ENCODE measurements at places on chromosomes 1 and 21. TPM values are rescaled to one million over a fixed set of nuclear protein-coding genes. Genes with fewer than 3 reads are reported as not detected.

DNA sequence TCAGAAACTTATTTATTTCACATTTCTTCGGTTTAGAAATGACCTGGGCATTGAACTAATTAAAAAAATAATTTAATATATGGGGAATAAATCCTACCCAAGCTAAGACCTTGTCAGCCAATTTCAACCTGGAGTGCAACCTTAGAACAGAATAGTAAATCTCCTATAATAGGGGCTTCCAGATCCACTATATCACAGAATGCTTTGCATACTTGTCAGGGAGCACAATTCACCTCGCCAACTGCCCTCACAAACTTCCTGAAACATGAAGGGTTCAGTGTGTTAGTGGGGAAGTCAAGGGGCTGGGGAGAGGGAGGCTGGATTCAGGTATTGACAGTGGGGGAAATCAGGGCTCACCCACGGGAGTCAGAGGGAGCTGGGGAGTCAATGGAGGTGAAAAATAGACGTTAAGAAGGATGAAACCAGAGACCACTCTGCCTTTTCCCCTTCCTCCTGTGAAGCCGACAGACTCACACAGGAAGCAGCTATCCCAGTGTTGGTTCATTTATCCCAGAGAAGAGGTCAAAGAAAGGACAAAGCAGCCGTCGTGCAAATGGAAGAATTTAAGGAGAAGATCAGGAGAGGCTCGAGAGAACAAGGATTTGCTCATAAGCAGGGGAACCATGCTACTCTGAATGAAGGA, 453.3 kb downstream of the NUF2 start:
- DNase-seq = no peak

GRCh38 chr1:104440011-104440410, 690.3 kb downstream of the AMY1C start:
- DNase-seq = no peak

GRCh38 chr1:27436204-27437159, 44.1 kb downstream of the GPR3 start:
- peak; percentile 44 for DNase-seq

DNA sequence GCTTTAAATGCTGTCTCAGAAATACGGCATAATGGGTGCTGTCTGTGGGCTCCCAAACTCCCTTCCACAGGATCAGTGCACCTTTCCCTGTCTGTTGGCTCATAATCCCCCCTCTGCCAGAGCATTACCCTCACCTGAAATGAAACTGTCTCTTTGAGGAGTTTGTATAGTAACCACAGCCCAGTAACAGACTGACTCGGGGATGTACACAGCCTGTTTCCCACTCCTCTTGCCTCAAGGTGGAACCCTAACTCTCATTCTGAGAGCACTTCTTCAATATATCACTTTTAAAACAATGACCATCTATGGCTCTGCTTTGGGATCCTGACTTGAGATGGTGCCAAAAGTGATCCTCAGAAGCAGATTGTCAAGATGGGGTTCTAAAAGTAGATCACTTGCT, 332.5 kb downstream of the AMY1C start:
- no peak for DNase-seq

The SIK1 gene
- total RNA-seq = 26.8 TPM

The NPHS2 gene
- not detected for total RNA-seq

DNA sequence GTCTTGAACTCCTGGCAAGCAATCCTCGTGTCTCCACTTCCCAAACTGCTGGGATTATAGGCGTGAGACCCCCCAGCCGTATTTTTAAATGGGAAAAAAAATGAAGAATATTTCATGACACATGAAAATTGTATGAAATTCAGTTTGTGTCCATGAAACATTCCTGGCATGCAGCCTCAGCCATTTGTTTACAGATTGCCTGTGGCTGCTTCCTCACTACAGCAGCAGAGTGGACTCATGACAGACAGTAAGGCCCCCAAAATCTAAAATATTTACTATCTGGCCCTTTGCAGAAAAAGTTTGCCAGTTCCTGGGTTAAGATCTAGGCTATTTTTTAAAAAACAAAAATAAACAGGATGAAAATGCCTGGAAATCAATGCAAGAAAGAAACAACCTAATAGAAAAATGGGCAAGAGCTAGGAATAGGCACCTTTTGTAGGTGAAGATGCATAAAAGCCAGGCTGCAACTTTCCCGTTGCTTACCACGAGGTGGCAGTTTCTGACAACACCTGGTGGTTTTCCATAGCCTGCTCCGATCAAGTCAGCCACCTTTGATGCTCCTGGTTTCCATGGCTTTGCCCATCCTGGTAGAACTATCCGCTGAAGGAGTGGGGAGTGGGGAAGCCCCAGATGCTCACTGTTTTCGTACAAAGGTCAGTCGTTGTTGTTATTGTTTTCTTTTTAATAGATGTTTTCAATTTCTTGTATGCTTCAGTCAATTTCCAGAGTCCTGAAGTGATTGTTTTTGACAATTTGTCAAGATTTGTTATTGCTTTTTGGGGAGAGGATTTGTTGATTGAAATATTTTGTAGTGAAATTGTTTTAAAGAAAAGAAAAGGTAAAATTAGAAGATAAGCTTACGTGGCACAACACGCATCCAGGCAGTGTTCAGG, 24.3 kb downstream of the UBE2Q1 start:
- no peak for DNase-seq

The FCRL1 gene
- total RNA-seq = not detected
